ENCODE measurements at places on chromosomes 16 and 17.

DNA sequence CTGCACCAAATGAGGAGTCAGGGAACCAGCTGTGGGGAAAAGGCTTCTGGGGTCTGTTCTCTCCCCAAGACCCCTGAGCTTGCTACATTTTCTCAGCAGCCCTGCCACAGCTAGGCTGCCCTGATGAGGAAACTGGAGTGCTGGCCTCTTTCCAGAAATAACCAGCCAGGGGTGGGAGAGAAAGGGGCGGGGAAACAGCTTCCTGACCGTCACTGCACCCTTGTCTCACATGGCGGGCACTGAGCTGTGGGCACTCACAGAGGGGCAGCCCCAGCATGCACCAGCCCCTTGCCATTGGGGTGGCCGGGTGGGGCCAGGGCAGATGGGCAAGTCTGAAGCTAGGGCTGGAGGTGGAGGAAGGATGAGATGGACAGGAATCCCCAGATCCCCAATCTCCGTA lies 2.9 kb downstream of the SRL start:
- no peak for DNase-seq

DNA sequence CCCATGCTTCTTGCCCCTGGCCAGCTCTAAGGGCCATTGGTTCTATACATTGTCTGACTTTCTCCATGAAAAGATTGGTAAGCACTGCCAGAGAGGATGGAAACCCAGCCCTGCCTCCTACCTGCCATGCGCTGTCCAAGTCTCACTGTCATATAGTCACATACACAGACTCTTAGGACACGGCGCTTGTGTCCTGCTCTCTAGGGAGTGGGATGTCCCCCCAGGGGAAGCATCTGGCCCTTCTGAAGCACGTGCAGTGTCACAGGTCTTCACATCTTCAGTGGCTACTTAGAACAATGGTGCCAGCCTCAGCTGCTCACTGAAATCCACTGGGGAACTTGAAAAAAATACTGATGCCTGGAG lies 38.7 kb downstream of the MYO18A start:
- no peak for DNase-seq

- no peak for DNase-seq
Measured at GRCh38 chr16:9337308-9338032, 246.0 kb downstream of the HAPSTR1 start.

GRCh38 chr17:30225919-30226553 lies 9.5 kb downstream of the SLC6A4 start:
- no peak for DNase-seq

DNA sequence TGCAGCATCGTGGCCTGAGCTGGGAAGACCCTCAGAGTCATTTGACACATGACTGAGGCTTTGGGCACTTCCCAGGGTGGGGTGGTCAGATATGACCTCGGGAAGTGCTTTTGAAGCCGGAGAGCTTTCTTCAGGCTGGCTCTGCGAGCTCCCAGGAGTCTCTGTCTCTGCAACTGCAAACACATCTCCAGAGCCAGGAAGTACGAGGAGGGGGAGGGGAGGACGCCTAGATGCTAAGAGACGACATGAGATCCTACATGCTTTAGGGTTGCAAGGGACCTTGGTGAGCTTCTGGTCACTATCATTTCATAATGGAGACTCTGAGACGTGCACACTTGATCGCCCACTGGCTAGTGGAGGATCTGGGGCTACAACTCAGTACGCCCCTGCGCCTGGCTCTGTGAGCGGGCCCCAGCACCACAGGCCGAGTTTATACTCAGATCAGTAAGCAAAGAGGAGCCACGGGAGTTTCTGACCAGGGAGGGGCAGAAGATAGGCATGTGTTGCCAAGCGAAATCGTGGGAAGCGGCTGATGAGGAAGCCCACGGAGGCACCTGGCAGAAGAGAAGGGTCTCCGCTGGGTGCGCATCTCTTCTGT lies 527 bp upstream of the MGAT5B start:
- DNase-seq = no peak

DNA sequence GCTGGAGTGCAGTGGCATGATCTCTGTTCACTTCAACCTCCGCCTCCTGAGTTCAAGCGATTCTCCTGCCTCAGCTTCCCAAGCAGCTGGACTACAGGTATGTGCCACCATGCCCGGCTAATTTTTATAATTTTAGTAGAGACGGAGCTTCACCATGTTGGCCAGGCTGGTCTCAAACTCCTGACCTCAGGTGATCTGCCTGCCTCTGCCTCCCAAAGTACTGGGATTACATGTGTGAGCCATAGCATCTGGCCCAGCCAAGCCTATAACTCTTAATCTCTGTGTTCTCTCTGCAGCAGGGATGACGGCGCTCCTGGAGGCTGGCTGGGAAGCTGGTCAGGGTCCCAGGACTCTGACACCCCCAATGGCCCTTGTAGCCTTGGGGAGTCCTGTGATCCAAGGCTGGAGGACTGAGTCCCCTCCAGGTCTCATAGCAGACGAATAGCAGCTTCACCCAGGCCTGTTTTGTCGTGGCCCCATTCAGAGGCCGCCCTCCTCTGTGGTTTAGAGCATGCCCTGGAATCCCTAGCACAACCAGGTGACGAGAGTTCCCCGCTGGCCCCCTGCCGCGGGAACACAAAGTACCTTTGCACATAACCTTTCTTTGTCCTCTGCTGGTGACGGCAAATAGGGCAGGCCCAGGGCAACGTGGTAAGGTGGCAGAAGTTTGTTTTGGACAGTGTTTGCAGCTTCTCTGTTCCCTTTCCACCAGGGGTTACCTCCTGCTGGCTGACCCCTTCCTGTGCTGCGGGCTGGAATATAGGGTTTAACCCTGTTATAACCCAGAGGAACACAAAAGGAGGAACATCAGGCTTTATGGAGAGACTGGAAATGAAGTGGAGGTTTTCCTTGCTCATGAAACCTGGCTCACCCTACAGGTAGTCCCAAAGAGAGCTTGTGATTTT lies 43.0 kb upstream of the TOB1 start:
- no peak for DNase-seq

GRCh38 chr17:1260086-1260769 lies 10.0 kb upstream of the BHLHA9 start:
- DNase-seq = no peak

DNA sequence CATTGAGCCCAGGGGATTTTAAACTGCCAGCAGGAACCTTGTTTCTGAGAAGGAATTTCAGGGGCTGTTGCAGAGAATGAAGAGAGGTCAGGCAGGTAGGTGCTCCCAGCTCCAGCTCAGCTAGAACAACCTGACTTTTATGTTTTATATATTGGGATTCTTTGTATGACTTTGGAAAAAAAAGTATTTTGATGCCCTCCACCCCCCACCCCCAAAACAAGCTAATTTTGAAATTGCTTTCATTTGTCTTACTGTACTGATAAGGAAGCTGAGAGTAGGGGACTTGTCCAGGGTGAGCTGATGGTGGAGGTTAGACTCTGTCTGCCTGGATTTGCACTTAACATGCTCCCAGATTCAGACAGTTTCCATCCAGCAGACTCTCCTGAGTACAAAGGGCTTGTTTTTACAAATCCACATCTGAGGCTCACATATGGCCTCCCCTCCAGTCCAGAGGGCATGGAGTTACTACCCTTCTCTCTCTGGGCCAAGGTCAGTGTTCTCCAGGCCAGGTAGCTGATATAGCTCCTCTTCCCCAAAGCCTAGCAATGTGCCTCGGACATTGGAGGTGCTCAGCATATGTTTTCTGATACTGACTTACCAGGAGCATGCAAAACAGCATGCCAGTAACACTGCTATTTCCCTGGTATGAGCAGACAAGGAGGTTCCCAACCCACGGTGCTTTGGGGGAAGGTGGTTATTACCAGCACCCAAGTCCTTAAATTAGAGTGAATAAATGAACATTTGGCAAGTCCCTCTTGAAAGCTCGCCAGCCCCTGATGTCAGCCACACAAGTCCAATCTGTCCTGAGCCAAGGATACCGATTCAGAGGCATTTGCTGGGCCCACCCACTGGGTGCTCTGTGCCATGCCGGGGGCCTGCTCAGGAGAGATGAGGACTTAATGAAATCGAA lies 11.3 kb downstream of the STX1B start:
- DNase-seq = no peak

DNA sequence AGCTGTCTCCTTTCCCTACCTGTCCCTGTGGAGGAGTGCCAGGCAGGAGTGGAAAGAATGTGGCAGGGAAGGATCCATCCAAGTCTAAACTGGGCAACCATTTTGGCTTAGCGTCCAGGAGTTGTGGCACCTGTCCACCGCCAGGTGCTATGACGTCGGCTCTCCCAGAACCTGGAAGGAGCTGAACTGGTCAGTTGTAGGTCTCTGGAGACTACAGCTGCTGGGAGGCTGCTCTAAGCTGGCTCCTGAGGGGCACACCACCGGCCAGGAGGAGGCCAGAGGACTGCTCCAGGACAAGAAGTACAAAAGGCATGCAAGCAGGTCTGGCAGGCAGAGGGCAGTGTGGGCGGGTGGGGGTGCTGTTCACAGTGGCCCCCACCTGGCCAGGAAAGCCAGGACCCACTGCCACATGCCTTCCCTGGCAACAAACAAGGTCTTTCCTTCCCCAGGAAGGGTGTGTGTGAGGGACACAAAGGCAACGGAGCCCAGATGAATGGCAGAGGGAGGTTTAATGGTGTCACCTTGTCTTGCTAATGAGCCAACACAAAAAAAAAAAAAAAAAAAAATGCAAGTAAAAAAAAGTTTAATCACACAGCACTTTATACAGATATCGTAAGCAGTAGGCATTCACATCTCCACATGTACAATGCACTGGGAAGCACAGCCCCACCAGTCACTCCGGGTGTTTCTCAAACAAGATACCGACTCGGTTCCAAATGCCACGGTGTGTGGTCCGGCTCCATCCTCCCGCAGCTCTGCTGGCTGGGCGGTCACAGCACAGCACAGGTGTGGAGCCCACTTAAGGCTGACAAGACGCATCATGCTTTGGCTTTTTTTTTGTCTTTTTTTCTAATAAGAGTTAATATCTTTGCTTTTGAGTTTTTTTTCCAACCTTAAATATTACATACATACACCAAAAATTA lies 4.8 kb downstream of the SPHK1 start:
- no peak for DNase-seq

DNA sequence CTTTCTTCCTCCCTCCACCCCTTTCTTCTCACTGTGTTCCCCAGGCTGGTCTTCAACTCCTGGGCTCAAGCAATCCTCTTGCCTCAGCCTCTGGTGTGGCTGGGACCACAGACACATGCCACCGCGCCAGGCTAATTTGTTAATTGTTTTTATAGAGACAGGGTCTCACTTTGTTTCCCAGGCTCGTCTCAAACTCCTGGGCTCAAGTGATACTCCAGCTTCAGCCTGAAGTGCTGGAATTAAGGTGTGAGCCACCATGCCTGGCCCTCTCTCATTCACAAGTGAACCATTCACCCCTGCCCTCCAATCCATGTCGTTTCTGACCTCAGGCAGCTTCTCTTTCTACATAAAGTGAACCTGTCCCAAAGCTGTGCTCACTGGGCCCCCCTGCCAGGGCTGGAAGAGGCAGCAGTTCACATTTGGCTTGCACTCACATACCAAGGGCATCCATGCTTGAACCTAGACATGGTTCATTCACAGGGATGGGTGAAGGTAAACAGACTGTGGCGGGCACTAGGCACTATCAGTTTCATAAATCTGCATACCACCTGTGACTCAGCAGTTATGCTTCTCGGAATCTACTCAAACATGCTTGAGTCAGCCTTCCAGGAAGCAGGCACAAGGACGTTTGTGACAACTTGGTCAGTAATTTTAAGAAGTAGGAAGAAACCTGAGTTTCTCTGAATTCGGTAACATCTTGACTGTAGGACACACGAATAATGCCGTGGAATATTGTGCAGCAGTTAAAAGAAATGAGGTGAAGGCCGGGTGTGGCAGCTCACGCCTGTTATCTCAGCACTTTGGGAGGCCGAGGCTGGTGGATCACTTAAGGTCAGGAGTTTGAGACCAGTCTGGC lies 6.0 kb upstream of the RNF213 start:
- no peak for DNase-seq

All from cerebellar nuclear complex (tissue), 1 donor.